GM10248 (cell line): ENCODE measurements at places on chromosomes 5 and 9.

- peak; percentile 34 for DNase-seq
Observed at GRCh38 chr5:59034498-59035186, 451.8 kb downstream of the RAB3C start.

DNA sequence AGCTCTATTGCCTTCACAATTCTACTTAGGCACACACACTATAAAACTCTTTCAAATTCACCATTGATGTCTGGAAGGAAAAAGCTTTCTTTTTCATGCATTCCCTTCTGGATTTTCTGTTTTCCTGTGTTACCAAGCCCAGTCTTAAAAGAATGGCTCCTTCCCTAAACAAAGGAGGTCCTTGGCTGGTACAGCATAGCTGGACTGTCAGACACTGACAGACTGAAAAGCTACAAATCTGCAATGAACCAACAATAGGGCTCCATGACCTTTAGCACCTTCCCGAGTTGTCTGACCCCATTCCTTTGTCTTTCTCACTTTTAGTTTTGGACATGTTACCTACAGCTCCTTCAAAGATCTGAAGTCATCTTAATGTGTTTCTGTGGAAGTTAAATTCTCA, 382.5 kb downstream of the TMEM161B start:
- DNase-seq, result no peak

GRCh38 chr5:4989118-4989517, 151.0 kb upstream of the ADAMTS16 start:
- no peak for DNase-seq

DNA sequence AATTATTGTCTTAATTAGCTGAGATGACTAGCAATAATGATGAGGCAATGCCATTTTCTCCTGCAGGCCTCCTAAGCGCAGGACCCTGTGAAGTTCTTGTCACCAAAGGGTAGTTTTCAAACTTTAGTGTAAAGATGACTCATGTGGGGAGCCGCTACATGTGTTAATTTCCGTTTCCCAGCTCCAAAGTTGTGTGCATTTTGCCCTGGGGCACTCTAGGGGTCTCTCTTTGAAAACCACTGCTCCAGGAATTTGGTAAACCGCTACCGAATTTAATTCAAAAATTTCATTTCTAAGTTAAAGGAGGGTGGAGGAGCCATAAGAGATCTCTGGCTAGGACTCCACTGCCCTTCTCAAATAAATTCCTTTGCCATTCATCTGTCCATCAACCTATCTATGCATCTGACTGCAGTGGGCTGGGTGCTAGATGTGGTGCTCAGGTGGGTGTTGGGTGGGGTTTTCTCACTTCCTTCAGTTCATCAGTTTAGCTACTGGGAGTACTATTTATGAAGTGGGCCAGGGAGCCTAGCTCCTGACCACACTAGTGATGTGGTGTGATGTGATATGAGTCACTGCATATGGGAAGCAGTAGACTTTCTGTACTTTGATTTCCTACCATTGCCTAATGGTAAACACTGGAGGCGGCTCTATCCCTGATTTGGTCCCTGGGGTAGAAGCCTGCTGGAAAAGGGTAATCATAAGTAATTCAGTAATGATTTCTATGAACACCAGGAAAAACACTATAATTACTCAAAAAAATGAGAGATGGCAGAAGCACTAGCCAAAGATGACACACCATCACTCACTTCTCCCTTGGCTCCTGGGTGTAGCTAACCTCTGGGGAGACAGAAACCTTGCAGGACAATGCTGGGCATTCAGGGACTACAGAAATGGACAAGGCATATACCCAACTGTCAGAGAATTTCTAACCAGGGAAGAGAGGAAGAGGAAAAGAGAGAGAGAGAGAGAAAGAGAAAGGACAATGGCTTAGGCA, 4.0 kb upstream of the ZSWIM6 start:
- peak; percentile 52 for DNase-seq

- no peak for DNase-seq
Observed at GRCh38 chr9:83209188-83209731, 146.3 kb upstream of the RASEF start.

DNA sequence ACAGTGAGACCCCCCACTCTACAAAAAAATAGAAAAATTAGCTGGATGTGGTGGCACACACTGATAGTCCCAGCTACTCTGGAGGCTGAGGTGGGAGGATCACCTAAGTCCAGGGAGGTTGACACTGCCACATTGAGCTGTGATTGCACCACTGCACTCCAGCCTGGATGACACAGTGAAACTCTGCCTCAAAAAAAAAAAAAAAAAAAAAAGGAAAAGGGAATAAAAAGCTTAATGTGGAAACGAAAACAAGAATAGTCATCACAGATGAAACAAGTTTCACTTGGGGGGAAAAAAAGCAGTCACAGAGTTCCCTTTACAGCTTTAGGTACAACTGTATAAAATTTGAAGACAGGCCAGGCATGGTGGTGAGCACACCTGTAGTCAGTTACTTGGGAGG, 84.2 kb downstream of the FNBP1 start:
- no peak for DNase-seq
